ENCODE measurements at places on chromosomes 4 and X.

DNA sequence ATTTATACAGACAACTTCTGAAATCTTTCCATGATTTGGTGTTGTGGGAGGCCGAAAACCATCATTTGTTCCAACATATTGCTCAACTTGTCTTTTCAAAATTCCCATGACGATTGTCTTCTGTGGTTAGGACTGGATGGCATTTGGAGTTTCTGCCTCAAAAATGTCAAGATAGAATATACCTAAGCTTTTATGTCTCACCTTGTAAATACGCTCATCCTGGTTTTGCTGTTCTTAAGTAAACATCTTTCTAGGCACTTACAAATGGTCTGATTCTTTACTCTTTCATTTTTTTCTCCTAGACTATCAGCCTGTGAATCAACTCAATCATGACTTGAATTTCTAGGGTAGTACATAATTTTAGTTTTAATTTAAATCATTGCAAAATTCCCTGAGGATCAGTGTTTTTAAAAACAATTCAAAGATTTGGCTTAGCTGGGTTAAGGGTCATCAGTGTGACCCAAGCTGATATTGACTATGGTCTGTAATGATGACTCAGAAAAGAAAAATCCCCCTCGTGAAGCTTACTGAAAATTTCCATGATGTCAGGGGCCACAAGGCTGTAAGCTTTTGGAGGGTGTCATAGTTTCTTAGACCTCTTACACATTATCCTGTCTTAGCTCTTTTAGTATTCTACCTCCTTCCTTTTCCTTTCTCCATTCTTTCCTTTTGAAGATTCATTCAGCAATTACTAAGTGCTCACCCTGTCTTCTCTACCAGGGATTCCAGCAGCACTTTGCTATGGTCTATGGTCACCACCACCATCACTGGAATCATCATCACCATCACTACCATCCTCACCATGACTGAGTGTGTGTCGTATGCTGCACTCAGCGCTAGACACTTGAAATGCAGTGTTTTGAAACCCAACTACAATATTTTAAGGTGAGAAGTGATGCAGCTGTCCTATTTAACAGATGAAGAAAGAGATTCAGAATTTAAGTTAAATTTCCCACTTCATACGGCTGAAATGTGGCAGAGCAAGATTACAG, 124.4 kb downstream of the CPE start:
- DNase-seq: no peak

DNA sequence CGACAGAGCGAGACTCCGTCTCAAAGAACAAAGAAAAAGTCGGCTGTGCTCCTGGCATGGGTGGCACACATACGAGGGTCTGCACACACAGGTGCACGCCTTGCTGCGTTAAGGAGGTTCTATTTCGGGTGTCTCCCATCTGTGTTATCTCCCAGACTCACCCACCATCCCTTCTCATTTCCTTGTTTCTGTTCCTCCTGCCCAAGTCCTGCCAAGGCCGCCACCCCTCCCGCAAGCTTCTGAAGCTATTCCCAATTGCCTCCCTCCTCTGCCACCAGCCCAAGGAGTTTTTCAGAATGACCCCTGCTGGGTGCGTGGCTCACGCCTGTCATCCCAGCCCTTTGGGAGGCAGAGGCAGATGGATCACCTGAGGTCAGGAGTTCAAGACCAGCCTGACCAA, 6.0 kb upstream of the IL3RA start:
- no peak for DNase-seq

DNA sequence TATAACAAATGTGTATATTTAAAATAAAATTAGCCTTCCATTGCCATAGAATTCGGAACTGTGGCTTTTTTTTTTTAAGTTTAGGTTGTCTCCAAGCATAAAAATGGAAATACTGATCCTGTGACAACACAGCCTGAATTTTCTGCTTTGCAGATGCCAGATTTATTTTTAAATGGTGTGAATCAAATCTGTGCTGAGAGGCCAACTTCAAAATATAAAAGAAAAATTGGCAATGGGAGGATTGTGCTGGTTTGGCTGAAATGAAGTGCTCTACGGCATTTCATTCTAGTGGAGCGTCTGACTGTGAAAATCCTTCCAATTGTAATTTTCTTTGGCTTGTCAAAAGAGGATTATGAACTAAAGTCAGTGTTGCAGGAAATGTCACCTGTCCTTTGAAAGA, 580.3 kb upstream of the ZFP42 start:
- no peak for DNase-seq

DNA sequence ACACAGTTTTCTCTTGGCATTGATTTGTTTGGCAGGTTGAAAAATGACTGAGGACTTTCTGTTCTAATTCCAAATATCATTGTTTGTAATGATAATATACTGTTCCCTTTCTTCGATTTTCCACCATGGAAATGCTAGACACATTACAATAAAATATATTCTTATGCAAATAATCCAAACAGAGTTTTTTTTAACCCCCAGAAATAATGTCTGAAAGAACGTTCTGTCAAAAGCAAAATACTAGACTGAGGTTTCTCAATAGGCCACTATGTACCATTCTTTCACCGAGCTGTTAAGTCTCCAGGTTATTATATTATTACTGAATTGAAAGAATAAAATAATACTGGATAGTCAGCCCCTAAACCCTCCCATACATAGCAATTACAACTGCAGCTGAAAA, 312.5 kb downstream of the ZIC3 start:
- no peak for DNase-seq

- peak; percentile 70 for DNase-seq
These were observed at the start of gene TMEM131L for GRCh38 chr4:153466081-153466948. TMEM131L (plus strand) TSS chr4:153466360; CDS start chr4:153466398, 38 bp downstream.

Measured in stimulated activated CD4-positive, alpha-beta T cell treated with anti-CD3 and anti-CD28 coated beads, Interleukin-4, amount 100 ng/mL, for 1 hour (primary cell).